T-cell (primary cell): ENCODE measurements at places on chromosomes 6 and 20. TPM values are rescaled to one million over a fixed set of nuclear protein-coding genes. Genes with fewer than 3 reads are reported as not detected.

GRCh38 chr20:1108437-1108920 is 9.9 kb upstream of the PSMF1 start:
- DNase-seq: peak; percentile 51

DNA sequence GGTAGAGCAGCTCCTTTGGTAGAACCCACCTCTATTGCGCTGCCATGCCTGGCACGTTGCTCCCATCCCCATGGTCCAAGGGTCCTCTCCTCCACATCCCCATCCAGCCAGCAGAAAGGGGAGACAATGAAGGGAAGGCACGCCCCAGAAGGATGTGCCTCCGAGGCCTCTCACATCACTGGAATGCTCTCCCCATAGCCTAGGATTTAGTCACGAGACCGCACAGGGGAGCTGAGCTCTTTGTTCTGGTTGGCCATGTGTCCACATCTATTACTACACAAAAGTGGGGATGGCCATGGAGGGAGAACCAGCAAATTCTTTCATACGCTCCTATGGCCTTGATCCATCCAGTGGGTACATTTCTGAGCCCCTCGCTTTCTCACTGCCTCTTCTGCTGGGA is 60.5 kb upstream of the SALL4 start:
- no peak for DNase-seq

DNA sequence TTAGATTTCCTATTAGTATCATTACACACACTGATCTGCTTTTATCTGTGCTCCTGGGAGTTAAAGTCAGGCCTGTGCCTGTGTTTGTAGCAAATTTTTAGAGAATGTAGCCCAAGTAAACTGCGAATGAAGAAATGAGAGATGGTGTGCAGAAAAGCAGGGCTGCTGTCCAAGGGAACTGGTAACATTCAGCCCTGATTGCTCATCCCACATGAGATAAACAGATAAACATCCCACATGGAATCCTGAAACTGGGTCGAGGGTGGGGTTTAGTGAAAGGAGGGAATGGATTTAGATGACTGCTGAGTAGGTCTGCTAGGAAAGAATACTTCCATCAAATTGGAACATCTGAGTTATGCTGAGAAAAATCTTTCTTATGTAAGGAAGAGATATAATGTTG is 69.1 kb downstream of the GRIK2 start:
- DNase-seq: no peak

DNA sequence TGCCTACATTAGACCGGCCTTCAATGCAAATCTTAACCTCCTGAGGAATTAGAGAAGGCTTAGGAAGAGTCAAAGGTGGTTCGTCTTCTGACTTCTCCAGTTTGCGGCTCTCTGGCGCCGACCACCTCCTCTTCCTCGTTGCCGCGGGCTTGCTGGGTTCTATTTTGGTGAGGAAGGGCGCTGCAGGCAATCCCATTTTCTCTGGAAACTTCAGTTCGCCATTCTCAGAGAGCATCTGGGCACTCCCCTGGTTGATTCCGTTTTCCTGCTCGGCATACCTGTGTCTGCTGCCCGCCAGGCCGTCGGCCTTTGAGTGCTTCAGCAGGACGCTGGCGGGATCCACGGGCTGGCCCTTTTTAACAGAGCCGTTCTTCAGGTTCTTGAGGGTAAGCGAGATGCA is 67.9 kb downstream of the GMPR start:
- DNase-seq: no peak

DNA sequence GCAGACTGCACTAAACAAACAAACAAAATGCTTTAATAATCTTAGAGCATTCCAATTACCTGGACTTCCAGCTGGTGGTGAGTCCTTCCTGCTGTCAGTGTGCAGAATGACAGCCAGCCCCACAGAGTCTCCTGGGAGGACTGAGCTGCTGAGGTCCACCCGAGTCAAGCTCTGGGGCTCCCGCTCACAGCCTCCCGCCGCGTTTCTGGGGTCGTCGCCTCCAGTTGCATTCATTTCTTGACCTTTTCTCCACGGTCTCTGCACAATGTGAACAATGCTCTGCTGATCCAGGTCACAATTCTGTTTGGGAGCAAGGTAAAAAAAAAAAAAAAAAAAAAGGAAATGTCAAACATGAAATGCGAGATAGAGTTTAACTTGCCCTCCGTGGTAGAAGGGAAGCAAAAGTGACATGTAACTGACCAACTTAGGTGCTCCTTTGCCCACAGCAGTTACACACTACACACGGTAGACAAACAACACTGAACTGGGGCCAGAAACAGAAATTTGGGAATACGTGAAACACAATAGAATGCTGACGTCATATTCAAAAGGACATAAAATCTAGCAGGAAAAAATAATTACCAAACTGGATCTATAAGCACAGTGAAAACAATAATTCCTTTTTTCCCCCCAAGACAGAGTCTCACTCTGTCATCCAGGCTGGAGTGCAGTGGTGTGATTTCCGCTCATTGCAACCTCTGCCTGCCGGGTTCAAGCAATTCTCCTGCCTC is 464.9 kb downstream of the PRKN start:
- no peak for DNase-seq

DNA sequence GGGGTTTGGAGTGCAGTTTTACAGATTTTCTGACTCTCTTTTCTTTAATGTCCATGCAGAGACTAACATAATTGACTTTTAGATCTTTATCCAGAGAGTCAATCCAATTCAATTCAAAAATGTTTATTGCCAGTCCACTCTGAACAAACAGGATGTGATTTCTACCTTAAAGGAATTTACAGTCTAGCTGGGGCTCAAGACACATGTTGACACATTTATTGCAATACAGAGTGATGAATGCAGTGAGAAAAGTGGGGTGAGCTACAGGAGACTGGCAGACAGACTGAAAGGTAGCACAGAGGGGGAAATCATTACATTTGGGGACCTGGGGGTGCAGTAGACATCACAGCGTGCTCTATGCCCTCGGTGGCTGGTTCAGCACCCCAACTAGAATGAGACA is 193.9 kb downstream of the SLC24A3 start:
- DNase-seq: no peak

- no peak for DNase-seq
Measured at GRCh38 chr6:131000544-131000943, 62.5 kb downstream of the EPB41L2 start.

DNA sequence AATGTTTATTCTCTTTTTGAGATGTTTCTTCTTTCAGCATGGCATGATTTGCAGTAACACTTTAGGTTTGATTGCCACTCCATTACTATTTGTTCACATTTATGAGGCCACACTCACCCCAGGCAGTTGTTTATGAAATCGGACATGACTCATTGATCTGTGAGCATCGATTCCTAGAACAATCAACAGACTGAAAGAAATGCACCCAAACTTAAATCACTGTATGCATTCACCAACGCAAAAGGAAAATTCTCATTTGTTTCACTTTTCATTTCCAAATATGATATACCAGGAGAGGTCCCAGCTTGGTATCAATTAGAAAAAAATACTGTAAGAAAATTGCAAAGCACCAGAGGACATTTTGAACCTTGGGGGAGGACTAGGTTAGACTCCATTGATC is 5.4 kb upstream of the GJA10 start:
- no peak for DNase-seq

The GCNT2 gene
- 2.7 TPM for total RNA-seq

The RAMACL gene
- 1.6 TPM for total RNA-seq

DNA sequence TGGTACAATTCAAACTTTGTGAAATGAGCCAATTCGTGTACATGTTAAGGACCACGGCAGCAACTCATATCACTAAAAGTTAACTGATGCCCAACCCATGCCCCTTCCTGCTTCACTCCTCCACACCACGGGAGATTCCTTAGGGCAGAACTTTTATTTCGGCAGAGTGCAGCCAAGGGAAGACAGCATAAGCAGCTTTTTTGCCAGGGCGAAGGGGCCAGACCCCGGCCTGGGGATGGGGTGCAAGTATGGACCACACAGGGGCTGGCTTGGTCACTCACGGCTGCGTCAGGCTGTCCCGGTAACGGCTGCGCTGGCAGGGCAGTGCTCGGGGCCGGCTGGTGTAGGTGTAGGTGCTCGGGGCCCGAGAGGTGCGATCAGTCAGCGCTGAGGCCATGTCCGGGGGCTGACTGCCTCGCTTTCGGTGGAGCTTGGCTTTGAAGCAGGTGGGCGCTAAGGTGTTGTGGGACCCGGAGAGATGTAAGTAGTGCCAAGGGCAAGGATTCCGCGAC is 792 bp downstream of the RSPH3 start:
- no peak for DNase-seq

DNA sequence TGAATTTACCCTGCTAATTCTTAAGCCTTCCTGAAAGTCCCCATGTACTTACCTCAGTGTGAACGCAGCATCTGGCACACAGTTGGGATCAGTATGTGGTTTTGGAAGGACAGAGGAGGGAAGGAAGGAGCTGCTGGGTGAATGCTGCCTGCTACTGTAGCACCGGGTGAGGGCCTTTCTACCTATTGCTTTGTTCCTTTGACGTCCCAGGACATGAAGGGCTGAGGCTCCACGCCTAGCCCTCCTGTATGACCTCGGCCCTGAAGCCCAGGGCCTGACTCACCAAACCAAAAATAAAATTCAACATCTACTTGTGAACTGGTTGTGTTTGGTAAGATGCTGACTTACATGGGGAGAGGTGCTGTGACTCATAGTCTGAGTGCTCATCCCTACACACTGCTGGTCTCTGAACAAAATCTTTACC is 51.1 kb downstream of the ARID1B start:
- no peak for DNase-seq

- no peak for DNase-seq
Measured at GRCh38 chr6:45667300-45667699, 289.6 kb upstream of the SUPT3H start.

The OPN5 gene
- total RNA-seq: not detected

- no peak for DNase-seq
Measured at GRCh38 chr6:91477688-91478087, 890.8 kb upstream of the MAP3K7 start.

- DNase-seq: no peak
Measured at GRCh38 chr6:49855221-49855620, 11.1 kb downstream of the CRISP1 start.

GRCh38 chr20:3420211-3420707 is 12.8 kb upstream of the DNAAF9 start:
- DNase-seq: peak; percentile 6

The SMPD2 gene
- total RNA-seq: 21.1 TPM

The PAK5 gene
- total RNA-seq: not detected

GRCh38 chr6:109526905-109527628 is 44.0 kb upstream of the ZBTB24 start:
- peak; percentile 28 for DNase-seq
